GM12892 (cell line): ENCODE measurements at places on chromosomes 1 and 21.

DNA sequence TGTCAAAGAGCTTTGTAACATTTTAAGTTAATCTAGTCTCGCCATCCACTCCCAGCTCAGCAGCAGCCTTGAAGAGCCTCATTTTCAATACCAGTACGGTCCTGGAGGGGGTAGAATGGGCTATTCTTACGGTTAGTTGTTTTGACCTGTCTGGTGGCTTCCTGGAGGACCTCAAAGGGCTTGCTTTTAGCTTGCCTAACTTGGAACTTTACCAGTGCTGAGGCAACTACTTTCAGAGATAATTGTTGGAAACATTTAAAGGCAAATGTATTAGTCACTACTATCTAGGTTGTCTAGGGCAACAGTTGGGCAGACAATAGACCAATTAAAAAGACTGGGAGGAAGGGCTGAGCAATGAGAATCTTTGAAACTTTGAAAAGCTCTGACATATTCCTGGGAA lies 56.0 kb downstream of the TTLL7 start:
- no peak for DNase-seq

DNA sequence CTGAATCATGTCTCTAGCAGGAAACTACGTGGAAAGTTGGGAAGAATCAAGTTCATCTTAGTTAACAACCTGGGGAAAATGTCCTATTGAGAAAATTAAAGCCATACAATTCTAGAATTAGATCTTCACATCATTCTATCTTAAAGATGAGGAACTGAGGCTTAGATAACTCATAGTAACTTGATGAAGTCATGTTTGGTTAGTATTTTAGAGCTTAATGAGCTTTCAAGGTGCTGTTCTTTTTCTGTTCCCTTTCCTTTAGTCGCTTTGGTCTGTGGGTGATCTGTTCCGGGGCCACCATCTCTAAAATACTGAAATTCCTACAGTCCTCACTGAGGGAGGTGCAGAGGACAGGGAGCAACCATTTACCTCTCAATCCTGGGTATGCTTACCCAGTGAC lies 4.3 kb upstream of the GLUL start:
- DNase-seq: no peak

- peak; percentile 28 for DNase-seq
Measured at GRCh38 chr1:92486251-92487077, at the start of gene GFI1. TSS of gene GFI1 (minus strand) at chr1:92486925. CDS start at chr1:92483487, 3,438 bp downstream.

DNA sequence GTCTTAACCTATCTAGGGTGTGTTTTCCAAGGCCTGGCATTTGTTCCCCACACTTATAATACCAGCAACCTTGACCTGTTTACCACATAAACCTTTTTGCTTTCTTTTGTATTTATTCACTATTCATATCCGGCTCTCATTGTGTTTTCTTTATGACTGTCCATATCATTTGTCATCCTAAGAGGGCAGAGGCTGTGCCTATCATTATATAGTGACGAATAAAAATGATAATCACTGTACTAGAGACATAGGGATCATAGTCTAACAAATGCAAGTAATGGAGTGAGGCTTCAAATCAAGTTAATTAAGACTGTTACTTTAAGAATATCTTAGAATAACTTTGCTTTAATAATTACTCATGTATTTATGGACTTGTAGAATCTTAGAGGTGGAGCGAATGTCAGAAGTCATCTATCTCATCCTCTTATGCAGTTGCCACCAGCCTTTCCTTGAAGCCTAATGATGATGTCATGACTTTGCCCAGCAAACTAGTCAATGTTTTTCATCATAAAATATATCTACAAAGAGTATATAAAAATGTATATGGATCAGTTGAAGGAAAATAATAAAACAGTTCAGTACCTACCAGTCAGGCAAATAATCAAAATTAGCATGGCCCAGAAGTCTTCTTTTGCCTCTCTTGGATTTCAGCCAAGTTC lies 4.7 kb upstream of the ETV3 start:
- no peak for DNase-seq

DNA sequence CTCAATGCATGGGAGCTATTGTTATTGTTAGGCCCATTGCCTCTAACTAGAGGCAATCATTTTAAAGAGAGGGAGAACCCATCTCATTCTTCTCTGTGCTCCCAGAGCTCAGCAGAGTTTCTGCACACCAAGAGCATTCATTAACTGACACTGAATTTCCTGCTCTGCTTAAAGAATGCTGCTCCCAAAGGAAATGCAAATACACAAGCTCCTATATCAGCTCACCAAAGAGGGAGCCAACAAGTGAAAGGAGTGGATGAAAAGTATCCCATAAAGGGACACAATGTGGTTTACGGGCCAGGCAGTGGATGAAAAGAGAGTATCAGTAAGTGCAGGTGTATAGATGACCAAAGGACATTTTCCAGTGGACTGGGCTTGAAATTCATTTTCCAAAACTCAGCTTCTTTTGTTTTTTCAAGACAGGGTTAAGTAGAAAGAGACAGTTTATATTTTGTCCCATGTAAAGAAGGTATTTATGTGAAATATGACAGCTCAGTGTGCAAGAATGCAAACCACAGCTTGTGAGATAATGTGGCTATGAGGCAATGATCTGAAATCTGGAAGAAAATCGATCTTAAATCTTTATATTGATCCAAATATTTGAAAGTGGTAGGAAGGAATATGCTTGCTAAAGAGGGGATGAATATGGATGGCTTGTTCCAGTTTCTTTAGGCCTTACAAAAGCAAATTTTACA lies 207.7 kb upstream of the CAMK1G start:
- DNase-seq: no peak

DNA sequence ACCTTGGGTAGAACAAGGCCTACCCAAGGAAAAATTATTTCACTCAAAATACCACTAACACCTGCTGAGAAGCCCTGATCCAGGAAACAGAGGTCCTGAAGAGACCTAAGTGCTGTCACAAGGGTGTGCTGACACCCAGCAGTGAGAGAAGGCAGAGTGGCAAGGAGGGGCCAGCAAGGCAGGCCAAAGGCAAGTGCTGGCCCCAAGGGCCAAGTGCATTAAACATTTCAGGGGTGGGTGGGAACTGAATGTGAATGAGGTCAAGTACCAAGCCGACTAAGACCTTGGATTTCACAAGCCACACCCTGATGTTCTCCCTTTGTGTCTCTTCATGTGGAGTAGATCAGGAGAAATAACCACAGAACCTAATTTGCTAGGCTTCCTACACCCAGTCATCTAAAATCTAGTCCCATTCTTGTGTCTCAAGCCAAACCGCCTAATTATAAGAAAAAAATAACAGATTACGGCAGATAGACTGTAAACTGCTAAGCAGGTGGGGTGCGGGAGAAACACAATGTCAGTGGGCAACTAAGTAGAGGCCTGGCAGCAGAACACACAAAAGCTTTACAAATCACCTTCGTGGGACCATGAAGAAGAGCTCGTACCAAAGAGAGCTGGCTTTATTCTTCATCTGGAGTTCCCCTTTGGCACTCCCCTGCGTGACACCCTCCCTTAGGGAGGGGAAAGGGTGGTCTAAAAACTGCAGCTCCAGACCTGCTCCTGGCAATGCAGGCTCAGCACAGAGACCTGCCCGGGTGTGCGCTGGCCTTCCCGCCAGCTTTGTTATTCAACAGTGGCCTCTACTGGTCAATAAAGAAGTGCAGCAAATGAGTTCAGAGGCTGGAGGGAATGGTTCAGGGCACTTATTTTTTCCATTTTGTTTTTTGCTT lies 8.7 kb downstream of the UBE2G2 start:
- peak; percentile 74 for DNase-seq
